Naive thymus-derived CD8-positive, alpha-beta T cell (primary cell): ENCODE measurements at places on chromosomes 12 and 14. TPM values are rescaled to one million over a fixed set of nuclear protein-coding genes. Genes with fewer than 3 reads are reported as not detected.

- DNase-seq = no peak
Measured at GRCh38 chr12:115897729-115898128, 379.8 kb downstream of the MED13L start.

GRCh38 chr12:64884164-64884542 is 59.7 kb downstream of the TBC1D30 start:
- DNase-seq = no peak

- DNase-seq = no peak
Measured at GRCh38 chr12:40775661-40776060, 83.4 kb downstream of the CNTN1 start.

GRCh38 chr12:12564911-12565310 is 2.2 kb upstream of the DUSP16 start:
- no peak for DNase-seq

DNA sequence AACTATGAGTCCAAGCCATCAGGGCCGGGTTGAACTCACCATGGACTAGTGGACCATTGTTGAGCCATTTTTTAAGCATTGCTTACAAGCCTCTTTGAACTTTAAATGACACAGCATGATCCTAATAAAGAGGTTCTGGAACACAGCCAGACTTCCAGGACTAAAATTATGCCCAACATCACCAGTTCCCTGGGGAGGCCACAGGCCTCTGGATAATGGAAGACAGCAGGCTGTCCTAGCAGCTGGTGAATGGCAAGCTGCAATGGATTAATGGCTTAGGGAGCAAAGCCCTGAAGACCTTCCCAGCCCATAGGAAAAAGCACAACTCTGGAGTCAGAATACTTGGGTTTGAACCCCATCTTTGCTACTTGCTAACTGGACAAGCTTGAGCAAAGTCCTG is 71.3 kb downstream of the FLRT2 start:
- DNase-seq = no peak

DNA sequence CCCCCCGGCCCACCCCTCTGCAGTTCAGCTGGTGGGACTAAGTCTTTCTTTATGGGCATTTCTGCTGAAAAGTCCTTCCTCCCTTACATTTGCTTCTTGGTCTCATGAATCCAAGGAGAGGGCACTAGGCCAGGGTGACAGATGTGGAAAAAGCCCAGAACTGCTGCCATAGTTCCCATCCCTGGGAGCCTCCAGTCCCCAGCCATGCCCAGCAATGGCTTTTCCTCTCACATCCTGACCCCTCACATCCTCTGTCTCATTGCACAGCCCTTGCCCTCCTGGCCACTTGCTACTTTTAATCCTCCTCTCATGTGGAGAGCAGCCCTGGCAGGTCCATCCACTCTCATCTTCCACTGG is 122.5 kb downstream of the ZFP36L1 start:
- DNase-seq = no peak

DNA sequence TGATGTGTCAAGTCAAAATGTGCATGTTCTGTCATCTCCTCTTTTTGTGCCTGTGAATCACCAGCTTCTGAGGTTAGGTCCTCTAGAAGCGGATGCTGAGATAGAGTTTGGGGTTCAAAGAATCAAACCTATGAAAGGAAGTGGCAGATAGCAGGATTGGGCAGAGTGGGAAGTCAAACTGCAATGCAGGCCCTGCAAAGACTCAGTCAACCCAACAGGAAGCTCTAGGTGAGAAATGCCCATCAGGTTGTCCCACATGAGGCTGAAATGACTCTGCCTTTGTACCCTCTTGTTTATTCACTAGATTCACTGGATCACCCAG is 4.5 kb upstream of the MIA2 start:
- peak; percentile 6 for DNase-seq

DNA sequence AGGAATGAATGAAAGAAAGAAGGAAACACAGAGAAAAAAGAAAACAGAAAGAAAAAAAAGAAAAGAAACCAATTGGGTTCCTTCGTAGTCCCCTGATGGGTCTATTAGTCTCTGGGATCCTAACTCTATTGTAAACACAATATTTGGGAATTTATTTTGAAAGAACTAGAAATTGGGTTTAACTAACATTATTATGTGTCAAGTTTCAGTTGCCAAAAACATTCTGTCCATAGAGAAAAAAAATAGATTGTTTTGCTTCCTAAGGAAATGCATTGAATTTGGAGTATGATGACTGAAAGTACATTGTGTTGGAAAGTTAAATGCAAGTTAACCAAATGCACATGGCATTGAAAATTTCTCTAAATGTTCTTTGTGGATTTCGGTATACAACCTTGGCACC is 52.8 kb upstream of the PPP1R12A start:
- DNase-seq = no peak

- peak; percentile 31 for DNase-seq
Measured at GRCh38 chr12:14394317-14395073, 29.0 kb downstream of the ATF7IP start.

DNA sequence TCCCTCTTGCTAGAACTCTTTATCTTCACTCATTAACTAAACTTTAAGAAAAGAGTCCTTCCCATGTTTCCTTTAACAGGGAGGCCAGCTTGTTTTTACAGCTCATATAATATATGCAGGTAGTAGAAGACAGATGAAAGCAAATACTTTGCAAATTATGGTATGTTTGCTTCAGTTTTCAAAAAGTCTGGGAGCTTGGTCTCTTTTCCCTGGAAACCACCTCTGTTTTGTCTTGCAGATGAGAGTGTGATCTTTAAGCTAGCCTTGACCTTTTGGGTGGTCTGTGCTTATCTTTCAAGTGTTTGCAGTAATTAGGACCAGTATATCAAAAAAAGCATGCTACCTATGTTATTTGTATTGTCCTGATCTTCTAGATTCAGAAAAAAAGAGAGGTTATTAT is 62.7 kb downstream of the ERC1 start:
- DNase-seq = no peak

DNA sequence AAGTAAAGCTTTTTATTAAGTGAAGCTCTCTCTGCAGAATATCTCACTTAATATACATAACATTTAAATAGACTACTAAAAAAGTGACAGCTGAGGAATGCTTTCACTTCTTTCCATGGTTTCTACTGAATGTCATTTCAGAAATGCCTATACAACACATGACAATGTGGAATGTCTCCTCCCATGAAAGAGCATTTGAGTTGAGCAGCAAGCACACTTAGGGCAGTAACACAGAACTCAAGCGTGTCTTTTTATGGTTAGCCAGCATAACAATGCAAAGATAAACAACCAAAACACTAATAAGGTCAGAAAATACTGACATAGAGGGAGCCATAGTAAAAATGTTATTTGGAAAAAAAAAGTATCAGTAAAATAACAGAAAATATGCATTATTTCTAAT is 9.4 kb downstream of the PPP1R12A start:
- DNase-seq = no peak

- DNase-seq = no peak
Measured at GRCh38 chr12:6090803-6091202, 33.7 kb downstream of the VWF start.

- no peak for DNase-seq
Measured at GRCh38 chr14:99356031-99356608, 84.1 kb upstream of the BCL11B start.

DNA sequence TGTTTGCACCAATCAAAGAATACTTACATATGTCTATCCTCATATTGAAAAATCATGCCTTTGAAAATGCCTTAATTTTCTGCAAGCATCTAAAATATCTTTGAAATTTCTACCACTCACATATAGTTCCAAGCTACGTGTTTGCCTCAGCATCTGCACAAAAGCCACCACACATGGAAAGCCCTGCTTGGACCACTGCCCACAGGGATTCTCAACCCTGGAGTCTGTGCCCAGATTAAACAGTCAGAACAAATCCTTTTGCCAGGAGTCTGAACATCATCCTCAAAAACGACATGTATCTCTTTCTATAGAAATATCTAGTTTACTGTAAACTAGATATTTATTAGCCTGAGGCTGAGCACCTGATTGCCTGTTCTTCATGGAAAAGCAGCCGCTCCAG is 32.6 kb downstream of the ARMH4 start:
- DNase-seq = no peak

DNA sequence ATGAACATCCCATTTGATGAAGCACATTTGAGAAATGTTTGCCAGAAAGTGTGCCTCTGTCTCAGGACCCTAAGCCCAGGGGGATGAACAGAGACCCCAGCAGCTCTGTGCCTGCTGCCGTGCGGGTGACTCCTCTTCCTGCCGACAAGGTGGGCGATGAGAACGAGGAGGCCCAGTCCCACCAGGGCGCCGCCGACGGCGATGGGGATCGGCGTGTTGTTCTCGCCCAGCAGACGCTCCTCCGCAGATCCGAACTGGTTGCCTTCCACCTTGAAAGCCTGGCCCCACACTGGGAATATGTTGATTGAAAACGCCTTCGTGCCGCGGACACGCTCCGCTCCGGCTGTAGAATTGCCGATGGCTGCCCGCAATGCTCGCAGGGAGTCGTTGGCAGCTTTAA is 44.1 kb downstream of the LRTM2 start:
- no peak for DNase-seq

- no peak for DNase-seq
Measured at GRCh38 chr12:32444895-32445294, 45.5 kb downstream of the FGD4 start.

GRCh38 chr14:98977451-98977850 is 294.5 kb downstream of the BCL11B start:
- DNase-seq = no peak

DNA sequence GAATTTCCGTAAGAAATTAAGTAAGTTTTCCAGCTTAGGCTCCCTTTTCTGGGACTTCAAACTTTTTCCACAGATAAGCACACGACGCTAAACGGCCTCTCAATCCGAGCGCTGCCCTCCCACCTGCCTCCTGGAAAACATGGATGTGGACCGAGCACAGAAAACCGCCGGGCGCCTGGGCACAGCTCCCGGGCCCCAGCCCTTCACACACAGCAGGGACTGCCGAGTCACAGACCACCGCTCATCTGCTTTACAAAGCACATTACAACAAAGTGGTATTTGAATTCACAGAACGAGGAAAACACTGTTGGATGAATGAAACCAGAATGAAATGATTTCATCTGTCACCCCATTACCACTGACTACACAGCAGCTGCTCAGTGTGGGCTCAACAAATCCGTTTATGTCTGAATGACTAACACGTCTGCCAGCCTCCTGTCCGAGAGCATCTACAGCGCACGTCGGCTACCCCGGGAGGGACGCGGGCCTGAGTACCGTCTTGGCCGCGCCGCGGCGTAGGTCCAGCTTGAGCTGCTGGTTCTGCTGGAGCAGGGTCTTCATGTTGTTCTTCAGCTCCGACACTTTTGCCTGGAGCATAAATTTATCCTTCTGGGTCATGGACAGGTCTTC is 13.1 kb upstream of the ANKLE2 start:
- DNase-seq = no peak

DNA sequence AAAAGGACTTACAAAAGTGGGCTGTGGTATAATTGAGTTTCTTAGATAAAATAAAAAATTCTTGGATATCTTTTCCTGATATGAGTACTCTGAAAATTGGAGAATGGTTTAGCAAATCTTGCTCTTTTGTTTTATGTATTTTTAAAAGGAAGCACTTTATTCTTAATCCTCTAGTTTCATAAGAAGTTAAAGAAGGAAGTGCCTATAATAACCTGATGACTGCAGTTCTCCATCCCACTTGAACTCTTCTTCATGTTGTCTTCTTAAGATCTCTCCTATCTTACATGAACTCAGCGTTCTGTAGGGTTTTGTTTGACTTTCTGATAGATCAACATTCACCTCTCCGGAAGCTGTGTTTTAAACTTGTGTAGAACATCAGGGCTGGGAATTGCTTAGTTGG is 271.0 kb downstream of the ERC1 start:
- no peak for DNase-seq

GRCh38 chr12:95674163-95674562 is 116.4 kb downstream of the NTN4 start:
- DNase-seq = no peak

GRCh38 chr14:30520536-30520935 is 38.4 kb upstream of the G2E3 start:
- no peak for DNase-seq

BCL11B gene
- total RNA-seq = 209 TPM

POLE gene
- 53.3 TPM for total RNA-seq

DAO gene
- not detected for total RNA-seq

JPH4 gene
- not detected for total RNA-seq

SMIM41 gene
- not detected for total RNA-seq

TAS2R43 gene
- 0.91 TPM for total RNA-seq

LUM gene
- total RNA-seq = not detected

BICDL1 gene
- total RNA-seq = 157 TPM
